Glutamatergic neuron (in vitro differentiated cells): ENCODE measurements at places on chromosomes 6 and 20. TPM values are rescaled to one million over a fixed set of nuclear protein-coding genes. Genes with fewer than 3 reads are reported as not detected.

Gene CNR1
- 143 TPM for total RNA-seq

GRCh38 chr6:100614386-100614785 is 149.7 kb upstream of the SIM1 start:
- no peak overlapping the region for H3K4me3 ChIP-seq
- no peak for DNase-seq
- H3K27me3 ChIP-seq = peaks cover 2% of the 10 kb centered on the region
- H3K27ac ChIP-seq = no peak overlapping the region
- H3K4me1 ChIP-seq = peaks cover 8% of the 10 kb centered on the region
- no peaks in the 10 kb centered on the region for H3K36me3 ChIP-seq

DNA sequence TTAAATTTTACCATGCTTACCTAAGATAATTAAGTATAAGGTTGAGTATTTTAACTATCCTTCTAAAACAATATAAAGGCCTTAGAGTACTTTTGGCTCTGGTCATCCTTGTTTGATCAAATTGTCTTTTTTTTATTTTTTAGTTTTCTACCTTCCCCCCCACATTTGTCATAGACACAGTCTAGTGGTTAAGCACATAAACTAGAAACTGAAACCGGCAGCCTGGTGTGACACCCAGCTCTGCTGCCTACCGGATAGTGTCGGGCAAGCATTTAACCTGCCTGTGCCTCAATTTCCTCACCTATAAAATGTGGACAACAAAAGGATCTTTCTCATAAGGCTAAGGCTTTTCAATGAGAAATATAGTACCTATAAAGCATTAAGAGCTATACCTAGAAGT is 21.6 kb upstream of the TULP4 start:
- H3K27ac ChIP-seq = peak overlapping the region; percentile 17
- H3K27me3 ChIP-seq = no peaks in the 10 kb centered on the region
- H3K4me3 ChIP-seq = no peak overlapping the region
- DNase-seq = no peak
- H3K36me3 ChIP-seq = peaks cover 8% of the 10 kb centered on the region

Gene TLDC2
- not detected for total RNA-seq

Gene WFDC10B
- total RNA-seq = not detected

DNA sequence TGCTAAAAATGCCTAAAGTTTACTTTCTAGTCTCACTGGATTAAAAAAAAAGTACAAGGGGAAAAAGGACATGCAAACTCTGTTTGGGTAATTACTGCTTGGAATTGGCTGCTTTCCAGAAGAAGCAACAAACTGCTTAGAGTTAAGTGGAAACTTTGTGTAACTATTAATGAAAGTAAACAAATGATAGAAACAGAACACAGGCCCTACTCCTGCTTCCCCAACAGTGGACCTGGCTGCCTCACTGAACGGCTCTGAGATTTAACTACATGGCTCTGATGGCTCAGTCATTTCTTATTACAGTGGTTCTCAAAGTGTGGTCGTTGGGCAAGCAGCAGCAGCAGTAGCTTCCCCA is 108.5 kb downstream of the MAN1A1 start:
- H3K4me1 ChIP-seq = peaks cover 4% of the 10 kb centered on the region
- H3K27ac ChIP-seq = no peak overlapping the region
- H3K4me3 ChIP-seq = no peak overlapping the region
- H3K36me3 ChIP-seq = peaks cover 9% of the 10 kb centered on the region
- DNase-seq = no peak

DNA sequence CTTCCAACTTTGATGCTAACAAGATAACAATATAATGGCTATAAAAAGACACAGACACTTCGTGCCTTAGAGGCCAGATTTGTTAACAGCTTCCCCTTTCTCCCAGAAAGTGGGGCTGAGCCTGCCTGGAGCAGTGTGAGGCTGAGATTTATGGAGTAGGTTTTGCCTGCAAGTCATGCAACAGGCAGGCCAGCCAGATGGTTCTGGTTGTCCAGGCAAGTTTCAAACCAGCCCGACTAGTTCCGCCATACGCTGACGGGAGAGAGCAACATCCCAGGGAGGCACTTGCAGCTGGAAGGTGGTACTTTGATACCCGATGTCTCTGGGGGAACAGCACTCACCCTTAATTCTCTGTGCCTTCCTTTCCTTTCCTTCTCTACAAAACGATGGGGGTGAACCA is 81.3 kb upstream of the NAA20 start:
- no peak for DNase-seq
- no peaks in the 10 kb centered on the region for H3K27me3 ChIP-seq
- H3K4me3 ChIP-seq = no peak overlapping the region
- no peak overlapping the region for H3K27ac ChIP-seq
- peaks cover 18% of the 10 kb centered on the region for H3K4me1 ChIP-seq

Gene SAMD5
- total RNA-seq = 1.6 TPM
